ENCODE measurements at places on chromosomes 4 and X. TPM values are rescaled to one million over a fixed set of nuclear protein-coding genes. Genes with fewer than 3 reads are reported as not detected.

Gene UNC5C
- total RNA-seq: 1.6 TPM

Gene ZXDA
- total RNA-seq: 3.6 TPM

Gene RNF128
- 0.57 TPM for total RNA-seq

Gene ANKRD37
- total RNA-seq: 13.5 TPM

Gene FREM3
- 0.05 TPM for total RNA-seq

Gene SYN1
- 14.0 TPM for total RNA-seq

Gene FOXR2
- not detected for total RNA-seq

Gene PDGFRA
- total RNA-seq: 10.2 TPM
